Nucleus accumbens (tissue), 56 donors: ENCODE measurements at places on chromosomes 12 and 14.

DNA sequence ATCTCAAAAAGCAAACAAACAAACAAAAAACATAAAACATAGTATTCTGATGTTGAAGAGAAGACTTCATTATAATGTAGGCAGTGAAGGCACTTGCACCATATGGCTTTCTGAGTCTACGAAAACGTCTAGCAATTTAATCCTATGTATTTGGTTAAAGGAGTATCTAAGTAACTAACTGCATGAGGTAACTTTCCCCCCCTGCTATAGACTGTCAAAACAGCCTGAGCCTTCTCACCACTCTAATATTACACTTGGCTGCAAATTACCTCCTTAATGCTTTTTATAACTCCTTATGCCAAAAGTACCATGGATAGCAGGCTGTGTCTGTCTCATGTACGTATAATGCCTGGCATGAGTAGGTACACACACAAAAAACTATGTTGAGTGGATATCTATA, 607.6 kb upstream of the FLRT2 start:
- DNase-seq: no peak

DNA sequence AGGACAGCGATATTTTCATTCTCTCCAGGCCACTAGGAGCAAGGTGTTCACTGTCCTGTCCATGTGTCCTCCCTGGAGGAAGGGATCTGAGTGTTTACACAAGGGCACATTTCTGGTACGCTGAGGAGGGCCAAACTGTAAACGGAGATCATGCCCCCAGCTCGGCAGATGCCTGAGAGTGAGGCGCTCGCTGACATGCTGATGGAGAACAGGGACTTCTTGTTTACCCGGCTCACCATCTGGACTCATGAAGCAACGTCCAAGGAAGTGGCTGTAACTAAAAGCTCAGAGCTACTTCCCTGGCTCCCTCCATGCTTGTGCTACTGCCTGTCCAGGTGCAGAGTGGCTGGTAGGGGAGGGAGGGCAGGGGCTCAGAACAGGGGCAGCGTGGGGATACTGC, 43.4 kb upstream of the KCNA1 start:
- DNase-seq: no peak

GRCh38 chr14:76664790-76665189, 96.5 kb upstream of the VASH1 start:
- DNase-seq: no peak

GRCh38 chr14:33897878-33898535, 52.9 kb downstream of the EGLN3 start:
- DNase-seq: no peak

GRCh38 chr14:71235875-71236274, 328.6 kb downstream of the PCNX1 start:
- no peak for DNase-seq

DNA sequence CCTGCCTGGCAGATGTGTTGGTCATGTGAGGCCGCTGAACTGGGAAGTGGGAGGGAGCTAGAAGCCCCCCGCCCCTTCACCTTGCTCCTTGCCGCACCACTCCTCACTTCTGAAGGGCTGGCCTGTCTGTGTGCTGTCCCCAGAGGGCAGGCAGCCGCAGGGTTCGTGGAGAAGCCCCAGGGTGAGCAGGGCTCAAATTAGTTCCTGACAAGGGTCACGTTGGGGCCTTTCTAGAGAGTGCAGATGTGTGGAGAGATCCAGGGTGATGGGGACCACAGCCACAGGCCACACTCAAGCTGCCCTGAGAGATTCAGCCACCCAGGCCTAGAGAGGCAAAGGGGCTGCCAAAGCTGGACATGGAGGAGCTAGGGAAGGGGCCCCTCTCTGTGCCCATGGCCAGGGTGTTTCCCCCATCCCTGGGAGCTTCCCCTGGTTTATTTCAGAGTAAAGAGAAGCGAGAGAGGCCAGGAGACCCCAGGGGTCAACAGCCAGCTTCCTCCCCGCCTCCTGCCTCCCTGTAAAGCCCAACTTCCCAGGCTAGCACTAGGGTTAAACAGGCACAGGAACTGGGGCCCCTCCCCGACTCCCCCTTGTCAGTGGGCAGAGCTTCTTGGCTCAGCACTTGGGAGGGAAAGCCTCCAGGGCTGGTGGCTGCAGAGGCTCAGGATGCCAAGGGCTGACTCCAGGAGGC, 16.2 kb downstream of the SLC25A29 start:
- no peak for DNase-seq

- DNase-seq: no peak
These were observed 379.9 kb upstream of the PDE3A start for GRCh38 chr12:19988459-19988873.

GRCh38 chr14:92655419-92656201, 92.8 kb downstream of the LGMN start:
- no peak for DNase-seq

DNA sequence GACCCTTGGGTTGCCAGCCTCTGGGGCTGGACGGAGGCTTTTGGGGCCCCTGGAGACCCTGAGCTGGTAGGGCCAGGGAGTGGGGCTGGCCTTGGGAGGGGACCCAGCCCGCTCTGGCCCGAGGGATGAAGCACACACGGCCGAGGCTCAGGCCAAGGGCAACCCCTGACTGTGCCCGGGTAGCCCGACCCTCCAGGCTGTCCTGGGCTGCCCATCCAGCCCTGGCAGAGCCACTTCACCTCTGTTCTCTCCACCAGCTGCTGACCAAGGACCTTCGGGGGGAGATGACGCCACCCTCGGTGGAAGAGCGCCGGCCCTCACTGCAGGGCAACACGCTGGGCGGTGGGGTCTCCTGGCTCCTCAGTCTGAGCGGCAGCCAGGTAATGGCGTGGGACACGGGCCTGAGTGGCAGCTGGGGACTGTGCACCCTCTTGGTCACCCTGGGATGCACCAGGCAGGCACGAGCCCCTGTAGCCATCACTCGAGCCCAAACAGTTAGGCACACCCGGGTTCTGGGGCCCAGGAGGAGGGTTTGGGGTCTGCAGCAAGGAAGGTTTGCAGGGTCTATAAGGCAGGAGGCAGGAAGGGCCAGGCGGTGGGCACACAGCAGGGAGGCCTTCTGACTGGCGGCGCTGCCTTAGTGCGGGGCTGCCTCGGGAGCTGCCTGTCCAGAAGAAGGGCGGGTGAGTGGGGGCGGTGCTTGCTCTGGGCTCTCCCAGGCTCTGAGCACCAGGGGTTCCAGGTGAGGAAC, 19.7 kb downstream of the ASPG start:
- DNase-seq: no peak

GRCh38 chr12:22588817-22589216, 36.2 kb upstream of the ETNK1 start:
- DNase-seq: no peak

- DNase-seq: no peak
These were observed 5.3 kb downstream of the GSC start for GRCh38 chr14:94764573-94764972.

- DNase-seq: no peak
These were observed 124.0 kb downstream of the BICD1 start for GRCh38 chr12:32230613-32230993.

DNA sequence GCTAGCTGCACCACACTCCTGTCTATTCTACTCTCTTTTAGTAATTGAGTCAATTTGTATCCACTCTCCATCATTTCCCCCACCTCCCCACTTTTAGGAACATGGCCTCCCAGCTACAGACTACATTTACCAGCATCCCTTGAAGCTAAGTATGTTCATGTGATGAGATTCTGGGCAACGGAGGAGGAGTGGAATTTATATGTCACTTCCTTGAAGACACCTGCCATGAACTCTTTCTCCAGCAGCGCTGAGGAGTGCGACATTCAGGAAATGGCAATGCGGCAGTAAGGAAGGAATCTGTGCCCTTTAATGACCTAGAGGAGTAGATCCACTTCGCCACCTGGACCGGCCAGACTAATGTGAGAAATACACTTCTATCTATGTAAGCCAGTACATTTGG, 243.7 kb upstream of the DIO2 start:
- no peak for DNase-seq

GRCh38 chr12:67046062-67046461, 223.1 kb upstream of the CAND1 start:
- DNase-seq: no peak

DNA sequence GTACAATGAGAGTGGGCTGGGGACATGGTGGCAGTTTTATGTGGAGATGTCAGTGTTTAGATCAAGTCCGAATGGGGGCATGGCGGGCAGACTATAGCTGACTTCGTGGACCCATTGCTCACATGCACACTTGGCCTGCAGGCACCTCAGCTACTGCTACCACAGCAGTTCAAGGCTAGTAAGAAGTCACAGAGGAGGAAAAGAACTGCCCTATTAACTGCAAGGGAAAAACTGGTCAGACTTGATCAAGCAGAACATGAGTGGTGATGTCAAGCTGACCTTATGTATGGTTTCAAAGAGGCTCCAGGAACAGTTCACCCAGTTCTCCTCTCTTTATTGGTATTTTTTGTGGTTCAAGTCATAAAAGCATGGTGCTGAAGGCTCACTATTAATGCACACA, 30.2 kb upstream of the FRS2 start:
- no peak for DNase-seq

GRCh38 chr14:103026988-103027387, 30.4 kb downstream of the CDC42BPB start:
- no peak for DNase-seq

- no peak for DNase-seq
These were observed 990 bp upstream of the TPI1 start for GRCh38 chr12:6866163-6866919.
